H7 (cell line): ENCODE measurements at places on chromosomes 2 and 18.

GRCh38 chr18:57780318-57780705 is 22.8 kb downstream of the ATP8B1 start:
- no peak for DNase-seq

- DNase-seq, result no peak
These were observed 391.0 kb downstream of the THSD7B start for GRCh38 chr2:137156221-137156844.

- peak; percentile 93 for DNase-seq
These were observed 1.2 kb upstream of the CABLES1 start for GRCh38 chr18:23133860-23134779.

GRCh38 chr2:27952070-27952469 is 61.5 kb downstream of the BABAM2 start:
- DNase-seq, result no peak

DNA sequence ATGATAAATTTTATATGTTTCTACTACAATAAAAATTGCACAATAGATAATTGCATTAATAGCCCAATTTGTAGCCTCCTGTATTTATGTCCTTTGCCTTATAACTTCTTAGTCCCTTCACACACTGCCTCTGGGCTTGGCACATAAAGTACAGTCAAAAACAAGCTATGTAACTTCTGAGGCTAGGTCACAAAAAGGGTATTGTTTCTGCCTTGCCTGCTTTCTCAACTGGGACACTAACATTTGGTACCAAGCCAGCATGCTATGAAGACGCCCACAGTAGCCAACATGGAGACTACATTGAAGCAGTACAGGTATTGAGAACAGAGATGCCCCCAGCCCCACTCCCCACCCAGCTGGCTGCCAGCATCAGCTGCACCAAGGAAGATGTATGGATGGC is 5.4 kb upstream of the SLC3A1 start:
- DNase-seq, result no peak

DNA sequence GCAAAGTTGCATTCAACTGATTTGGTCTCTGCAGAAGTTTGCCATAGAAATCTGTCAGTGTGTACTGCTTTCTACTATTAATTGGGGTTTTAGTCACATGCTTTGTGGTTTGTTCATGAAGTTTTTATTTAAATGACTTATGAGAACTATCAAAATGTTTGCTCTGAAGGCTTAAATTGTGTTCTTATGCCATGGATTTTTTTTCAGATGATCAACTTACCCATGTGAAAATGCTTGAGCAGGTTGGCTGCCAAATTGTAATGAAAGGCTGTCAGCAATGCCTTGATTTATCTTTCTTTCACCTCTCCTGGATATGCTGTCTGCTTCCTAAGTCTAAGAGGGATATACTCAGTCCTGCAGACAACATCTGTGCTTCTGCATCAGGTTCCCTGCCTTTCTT is 50.7 kb downstream of the FMNL2 start:
- no peak for DNase-seq

GRCh38 chr2:73896362-73897239 is 3.8 kb downstream of the ACTG2 start:
- no peak for DNase-seq

DNA sequence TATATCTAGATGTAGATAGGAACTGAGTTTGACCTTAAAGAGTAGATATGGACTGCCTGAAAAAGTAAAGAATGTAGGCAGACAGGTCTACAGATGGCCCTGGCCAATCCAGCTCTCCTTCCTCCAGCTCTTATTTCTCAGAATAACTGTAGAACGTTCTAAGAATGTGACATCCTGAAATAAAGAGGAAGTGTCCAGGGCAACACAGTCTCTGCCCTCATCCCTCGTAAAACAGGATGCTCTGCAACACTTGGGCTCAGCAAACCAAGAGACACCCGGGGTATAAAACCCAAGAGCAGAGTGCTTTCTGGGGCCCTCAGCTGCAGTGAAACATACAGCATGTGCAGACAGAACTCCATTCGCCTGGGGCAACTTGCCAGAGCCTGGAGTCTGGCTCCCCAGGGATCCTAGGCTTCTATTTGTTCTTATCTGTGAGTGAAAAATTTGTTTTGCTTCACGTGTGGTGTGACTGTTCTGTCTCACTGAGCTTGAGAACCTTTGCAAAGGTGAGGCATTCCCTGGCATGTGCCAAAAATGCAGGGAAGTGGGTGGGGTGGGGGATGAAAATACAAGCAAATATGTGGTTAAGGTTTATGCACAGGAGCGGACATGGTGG is 401.0 kb downstream of the SETBP1 start:
- no peak for DNase-seq

- no peak for DNase-seq
These were observed 156.4 kb downstream of the PPP1R1C start for GRCh38 chr2:182142062-182142461.

GRCh38 chr2:187875261-187876141 is 321.3 kb upstream of the TFPI start:
- DNase-seq, result peak; percentile 5

DNA sequence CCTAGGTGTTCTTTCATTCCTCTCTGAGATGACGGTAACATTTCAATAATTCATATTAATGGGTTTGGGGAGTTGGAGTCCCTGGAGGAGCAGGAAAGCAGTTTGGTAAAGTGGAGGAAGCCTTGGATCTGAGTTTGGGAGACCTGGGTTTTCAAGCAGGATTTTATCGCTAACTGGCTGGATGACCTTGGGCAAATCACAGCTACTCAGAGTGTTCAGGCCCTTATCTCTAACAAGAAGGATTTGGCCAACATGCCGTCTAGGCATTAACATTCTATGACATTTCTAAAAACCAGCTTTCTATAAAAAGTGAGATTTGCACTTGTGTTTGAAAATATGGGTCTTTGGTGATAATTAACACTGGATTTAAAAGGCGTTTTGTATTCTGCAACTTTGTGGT is 59.7 kb upstream of the MEX3C start:
- no peak for DNase-seq
